Activated CD8-positive, alpha-beta T cell treated with anti-CD3 and anti-CD28 coated beads, Interleukin-2, amount 10 ng/mL, durations not matched to agents 7 days and 5 days (primary cell): ENCODE measurements at places on chromosomes 13 and 19.

DNA sequence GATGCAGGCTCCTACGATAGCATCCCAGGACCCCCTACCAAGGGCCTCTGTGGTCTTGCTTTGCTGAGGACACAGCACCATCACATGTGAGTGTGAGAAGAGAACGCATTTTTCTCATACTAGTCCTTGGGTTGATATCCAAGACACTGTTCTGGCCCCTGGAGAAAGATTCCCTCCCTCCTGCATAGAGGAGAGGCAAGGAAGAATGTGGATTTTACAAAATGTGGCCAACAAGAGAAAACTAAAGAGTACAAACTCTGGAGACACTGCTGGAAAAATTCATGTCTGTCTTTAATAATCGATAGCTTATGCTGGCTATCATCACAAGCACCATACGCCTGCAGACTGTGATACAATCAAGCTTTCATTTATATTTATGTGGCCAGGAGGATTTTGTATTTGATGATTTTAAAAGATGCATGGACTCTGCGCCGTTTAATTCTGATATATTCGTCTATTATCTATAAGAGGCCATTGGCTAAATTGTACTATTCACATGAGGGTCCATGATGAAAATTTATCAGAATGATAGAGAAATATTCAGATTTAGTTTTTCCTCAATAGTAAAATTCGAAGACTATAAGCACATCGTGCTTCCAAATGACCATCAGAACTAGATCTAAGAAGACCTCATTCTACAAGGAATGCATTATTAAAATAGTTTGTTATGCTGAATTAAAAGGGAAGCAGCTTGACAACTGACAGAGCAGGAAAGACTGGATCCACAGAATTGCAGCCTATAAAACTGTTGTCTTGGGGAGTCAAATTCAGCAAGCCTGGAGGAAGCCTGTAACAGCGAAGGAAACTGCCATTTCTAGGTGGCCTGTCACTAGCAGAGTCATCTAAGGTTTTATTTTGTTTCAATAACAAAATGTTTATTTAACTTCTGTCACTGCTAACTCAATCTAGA is 578.7 kb downstream of the DIAPH3 start:
- DNase-seq = no peak

DNA sequence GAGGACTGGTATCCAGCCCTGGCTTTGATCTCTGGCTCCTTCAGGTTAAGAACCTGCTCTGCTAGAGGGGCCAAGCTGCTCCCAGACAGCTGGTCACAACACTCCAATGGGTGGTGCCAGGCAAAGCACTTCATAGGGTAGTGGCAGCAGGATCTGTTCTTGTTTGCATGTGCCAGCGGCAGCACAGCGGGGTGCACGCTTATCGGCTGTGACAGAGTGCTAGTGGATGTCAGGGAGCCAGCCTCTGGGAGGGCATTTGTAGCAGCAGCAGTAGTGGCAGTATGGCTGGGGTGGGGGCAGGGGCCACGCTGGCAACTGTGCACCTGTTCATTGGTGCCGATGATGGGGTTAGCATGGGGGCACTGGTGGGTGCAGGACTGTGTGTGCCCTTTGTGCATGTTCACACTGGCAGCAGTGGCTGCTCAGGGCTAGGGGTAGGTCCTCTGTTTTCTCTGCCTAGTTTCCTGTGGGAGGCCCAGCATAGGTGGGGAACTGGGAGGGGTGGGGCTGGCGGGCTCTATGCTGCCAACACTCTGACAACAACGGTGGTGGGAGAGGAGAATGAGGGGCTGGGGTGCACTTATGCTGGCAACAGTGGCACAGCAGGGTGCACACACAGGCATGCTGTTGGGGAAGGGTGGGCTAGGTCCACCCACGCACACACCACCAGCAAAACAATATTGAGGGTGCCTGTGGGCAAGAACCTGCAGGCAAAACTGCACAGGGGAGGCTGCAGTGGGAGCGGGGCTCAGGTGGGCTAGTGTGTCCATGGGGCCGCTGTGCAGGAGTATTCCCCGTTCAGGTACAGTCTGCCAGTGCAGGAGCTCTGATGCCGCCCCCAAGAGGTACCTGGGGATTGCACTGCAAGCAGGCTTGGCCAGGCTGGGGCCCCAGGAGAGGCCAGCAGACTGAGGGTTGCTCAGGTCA is 19.3 kb downstream of the AP1M1 start:
- no peak for DNase-seq

- no peak for DNase-seq
Measured at GRCh38 chr19:34603003-34603402, 74.0 kb downstream of the SCGB2B2 start.

DNA sequence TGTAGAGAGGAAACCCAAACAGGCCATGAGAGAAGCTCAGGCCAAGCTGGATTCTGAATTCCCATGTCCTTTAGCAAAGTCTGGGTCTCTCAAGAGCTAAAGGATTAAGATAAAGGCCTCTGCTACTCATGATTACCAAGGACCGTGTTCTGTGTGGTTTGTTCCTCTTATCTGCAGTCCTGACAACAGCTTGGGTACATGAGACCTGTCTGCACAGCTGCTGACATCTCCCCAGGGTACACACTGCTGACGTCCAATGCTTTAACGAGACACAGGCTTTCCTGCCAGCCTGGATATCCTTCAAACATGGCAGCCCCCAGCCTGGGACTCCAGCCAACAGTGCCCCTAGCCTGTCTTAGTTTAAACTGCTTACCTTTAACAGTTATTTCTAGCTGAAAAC is 211.0 kb downstream of the SLC7A1 start:
- no peak for DNase-seq

DNA sequence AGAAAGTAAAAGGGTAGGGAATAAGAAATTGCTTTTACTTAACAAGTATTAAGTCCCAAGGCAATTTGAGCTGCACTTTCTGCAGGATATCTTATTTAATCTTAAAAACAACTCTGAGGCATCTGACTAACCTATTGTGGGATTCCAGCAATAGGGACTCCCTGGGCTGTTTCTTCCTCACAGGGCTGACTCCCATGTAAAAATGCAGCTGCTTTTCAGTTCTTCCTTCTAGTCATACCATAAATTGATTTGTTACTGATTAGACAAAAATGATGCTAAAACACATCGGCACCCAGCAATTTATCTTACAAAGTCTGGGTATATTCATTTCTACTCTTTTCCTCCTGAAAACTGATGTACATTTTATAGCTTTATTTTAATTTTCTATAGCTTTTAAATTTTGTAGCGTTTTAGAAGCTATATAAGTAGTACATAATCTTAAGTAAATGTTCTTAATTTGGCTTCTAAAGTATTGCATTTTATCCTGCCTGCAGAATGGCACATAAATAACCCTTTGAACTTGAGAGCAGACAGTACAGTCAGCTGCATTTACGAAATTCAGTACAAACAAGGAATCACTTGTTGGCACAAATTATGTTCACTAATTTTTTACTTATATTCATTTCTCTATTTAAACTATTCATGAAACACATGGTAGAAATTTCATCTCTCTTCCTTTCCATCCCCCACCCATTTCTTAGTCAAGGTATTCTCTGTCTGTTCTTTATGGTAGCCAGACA is 102.4 kb upstream of the FRY start:
- DNase-seq = no peak

DNA sequence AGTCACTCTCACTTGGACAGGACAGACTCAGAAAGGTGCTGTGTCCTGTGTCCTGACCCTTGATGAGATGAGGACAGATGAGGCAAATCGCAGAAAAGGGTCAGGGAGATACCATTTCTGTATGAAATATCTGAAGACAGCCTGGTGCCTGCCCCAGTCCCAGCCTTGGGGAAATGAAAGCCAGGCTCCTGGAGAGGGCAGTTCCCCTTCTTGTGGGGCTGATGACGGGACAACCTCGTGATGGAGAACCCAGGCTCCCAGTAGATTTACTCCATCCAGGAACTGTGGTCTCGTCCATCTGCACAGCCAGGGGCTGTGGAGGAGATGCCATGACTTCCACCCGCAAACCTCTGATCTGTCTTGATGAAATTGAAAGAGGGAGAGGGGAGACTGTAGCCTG is 13.8 kb downstream of the LILRB1 start:
- DNase-seq = no peak

DNA sequence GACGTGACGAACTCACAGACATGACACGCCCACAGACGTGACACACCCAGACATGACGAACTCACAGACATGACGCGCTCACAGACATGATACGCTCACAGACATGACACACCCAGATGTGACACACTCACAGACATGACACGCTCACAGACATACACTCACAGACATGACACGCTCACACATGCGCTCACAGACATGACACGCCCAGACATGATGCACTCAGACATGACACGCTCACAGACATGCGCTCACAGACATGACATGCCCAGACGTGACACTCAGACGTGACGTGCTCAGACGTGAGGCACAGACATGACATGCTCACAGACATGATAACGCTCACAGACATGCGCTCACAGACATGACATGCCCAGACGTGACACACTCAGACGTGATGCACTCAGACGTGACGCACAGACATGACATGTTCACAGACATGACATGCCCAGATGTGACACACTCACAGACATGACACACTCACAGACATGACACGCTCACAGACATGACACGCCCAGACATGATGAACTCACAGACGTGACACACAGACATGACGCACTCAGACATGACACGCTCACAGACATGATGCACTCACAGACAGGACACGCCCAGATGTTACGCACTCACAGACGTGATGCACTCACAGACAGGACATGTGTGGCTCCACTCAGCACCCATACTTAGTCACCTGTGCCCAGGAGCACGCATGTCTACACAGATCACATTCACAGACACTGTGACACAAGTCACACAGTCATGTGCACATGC is 8.1 kb downstream of the ERFL start:
- DNase-seq = no peak

DNA sequence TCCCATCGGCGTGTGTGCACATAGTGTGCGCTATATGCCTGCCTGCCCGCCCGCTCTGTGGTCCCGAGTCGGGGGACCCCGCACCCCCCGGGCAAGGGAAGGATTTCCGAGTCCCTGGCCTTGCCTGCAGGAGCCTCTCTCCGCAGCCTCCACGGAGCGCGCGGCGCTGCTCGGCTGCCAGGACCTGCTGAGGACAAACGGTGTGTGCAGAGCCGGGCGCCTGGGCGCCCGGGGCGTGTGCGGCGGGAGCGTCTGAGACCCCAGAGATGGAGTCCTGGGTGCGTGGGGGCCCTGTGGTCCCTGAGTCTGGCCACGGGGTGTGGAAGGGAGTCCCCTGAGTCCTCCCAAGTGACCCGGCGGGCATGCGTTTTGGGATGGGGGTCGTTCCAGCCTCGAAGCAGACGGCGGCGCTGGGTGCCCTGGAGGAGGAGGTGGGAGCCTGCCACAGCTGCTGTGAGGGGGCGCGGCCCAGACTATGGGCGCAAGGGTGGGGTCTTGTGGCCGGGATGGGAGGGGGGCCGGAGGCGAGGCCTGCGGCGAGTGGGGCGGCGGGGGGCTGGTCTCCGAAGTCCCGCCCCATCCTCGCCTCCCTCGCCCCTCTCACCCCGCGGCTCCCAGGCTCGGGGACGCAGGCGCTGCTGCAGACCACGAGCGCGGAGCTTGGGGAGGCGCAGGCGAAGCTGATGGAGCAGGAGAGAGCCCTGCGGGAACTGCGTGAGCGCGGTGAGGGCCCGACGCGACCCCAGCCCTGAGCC is 25.3 kb downstream of the CLEC4M start:
- DNase-seq = no peak

DNA sequence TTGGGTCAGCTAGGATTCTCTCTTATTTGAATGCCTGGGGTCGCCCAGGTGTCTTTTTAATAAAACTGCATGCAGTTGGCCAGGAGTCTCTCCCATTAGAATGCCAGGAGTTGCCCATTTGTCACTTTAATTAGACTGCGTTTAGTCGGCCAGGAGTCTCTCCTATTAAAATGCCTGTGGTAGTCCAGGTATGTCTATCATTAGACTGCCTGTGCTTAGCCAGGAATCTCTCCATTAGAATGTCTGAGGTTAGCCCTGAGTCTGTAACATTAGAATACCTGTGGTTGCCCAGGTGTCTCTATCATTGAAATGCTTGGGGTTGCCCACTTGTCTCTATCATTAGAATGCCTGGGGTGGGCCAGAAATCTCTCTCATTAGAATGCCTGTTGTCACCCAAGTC is 1470.9 kb downstream of the UQCRFS1 start:
- DNase-seq = no peak

DNA sequence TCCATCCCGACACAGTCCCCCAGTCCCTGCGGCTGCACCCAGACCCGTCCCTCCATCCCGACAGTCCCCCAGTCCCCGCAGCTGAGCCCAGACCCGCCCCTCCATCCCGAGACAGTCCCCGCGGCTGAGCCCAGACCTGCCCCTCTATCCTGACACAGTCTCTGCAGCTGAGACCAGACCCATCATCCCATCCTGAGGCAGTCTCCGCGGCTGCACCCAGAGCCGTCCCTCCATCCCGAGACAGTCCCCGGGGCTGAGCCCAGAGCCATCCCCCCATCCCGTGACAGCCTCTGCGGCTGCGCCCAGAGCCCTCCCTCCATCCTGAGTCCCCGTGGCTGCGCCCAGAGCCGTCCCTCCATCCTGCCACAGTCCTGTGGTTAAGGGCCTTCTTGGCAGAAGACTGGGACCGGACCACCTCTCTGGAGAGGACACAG is 28.8 kb upstream of the TMEM255B start:
- no peak for DNase-seq

DNA sequence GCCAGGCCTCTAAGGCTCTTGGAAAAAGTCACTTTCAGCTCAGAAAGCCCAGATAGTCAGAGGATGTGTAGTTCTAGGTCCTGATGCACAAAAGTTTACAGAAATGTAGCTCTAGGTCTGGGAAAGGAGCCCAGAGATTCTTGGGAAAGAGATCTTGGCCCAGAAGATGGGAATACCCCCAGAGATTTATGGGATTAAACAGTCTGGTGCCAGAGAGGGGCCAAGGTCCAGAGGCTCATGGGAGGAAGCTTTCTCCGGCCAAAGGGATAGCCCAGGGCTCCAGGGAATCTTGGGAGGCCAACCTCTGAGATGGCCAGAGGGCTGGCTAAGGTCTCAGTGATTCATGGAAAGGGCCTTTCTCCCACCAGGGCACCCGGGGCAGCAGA is 15.2 kb downstream of the BCAT2 start:
- no peak for DNase-seq

DNA sequence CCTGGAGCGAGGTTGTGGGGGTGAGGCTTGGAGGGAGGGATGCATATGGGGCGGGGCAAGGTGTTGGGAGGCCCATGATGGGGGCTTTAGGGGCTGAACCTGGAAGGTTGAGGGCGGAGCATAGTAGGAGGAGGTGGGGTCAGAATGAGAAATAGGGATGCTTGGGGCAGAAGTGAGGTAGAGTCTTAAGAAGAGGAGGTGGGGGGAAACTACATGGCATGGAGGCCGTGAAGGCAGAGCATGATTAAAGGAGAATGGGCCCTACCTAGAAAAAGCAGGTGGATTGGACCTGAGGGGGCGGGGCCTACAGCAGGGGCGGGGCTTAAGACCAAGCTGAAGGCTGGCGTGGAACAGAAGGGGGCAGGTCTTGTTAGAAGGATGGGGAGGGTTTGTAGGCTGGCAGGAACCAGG is 799 bp downstream of the NR1H2 start:
- peak; percentile 65 for DNase-seq

DNA sequence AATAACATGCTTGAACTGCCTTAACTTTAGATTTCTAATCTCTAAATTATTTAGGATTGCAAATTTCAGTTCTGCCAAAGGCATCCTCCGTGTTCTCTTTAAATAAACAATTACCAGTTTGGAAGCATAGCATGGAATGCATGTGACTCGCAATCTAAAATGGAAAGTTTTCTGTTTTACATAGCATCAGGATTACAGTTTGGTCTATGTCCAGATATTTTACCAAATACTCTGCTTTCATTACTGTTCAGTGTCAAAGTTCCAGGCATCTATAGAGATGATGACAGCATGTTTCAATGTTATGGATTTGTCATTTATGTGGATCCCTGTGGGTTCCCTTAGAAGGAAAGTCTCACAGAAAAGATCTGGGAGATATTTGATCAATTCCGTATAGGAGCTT is 16.8 kb downstream of the FLT1 start:
- DNase-seq = no peak

- no peak for DNase-seq
Measured at GRCh38 chr19:15288146-15288963, 44.0 kb downstream of the BRD4 start.
